GM18507 (cell line): ENCODE measurements at places on chromosomes 5 and 9.

- no peak for DNase-seq
These were observed 189.4 kb downstream of the NXNL2 start for GRCh38 chr9:88724331-88724730.

DNA sequence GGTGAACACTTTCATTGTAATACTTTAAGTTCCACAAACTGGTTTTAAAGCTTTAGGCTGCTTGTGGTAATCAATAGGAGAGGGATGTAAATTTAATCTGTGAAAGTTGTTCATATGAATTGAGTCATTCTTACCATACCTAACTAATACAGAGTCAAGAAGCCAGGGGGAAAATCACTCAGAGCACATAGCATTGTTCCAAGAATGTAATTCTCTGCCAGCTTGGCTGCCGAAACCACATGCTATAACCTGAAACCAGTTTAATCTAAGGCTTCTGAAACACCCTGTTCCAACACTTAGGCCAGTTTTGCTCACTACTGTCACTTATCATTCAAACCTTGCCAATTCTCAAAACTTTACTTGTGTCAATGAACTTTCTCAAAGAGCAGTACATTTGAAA is 528.8 kb upstream of the GRAMD2B start:
- no peak for DNase-seq

- no peak for DNase-seq
These were observed 277.0 kb downstream of the SMARCA2 start for GRCh38 chr9:2291980-2292704.

DNA sequence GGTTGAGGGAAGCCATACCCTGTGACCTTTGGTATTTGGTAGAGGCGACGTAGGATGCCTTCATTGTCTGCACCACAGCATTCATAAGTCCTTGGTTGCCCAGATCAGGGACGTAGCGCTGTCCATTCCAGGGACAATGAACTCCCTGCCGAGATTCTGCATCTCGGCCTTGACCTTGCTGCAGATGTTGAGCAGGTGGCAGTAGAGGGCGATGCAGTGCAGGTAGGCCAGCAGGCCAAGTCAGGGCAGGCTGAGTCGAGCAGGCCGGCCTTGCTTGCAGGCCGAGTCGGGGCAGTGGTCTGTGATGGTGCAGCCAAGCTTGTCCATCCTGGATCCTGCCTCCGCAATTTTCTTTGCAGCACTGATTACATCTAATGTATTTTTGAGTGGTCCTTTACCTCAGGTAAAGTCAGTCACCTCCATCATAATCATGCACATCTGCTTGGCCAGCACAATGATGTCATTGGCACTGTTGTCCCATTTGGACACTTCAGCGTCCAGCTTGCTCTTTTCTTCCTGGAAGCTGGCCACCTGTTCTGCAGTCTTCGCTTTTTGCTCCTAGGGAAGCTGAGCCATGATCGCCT is 93.4 kb upstream of the CCDC112 start:
- DNase-seq: no peak

DNA sequence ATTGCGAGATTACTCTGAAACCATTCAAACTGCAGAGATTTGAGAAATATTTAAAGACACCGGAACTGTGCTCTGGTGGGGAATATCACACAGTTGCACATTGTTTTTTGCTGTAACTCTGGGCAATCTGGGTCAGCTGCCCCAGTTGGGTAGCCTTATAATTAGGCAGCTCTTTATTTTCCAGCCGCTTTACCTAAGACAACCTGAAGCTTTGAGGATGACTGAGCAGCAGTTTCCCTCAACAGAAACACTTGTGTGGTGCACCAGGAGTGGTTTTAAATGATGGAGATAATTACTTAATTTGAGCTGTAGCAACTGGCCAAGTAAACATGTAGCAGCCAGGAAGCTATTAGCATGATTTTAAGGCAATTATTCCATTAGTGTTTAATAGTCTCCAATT is 2.9 kb downstream of the PLCXD3 start:
- no peak for DNase-seq

- DNase-seq: no peak
These were observed 88.4 kb downstream of the LMNB1 start for GRCh38 chr5:126865299-126865698.

GRCh38 chr9:116907989-116908388 is 220.9 kb downstream of the TRIM32 start:
- DNase-seq: no peak

- no peak for DNase-seq
These were observed 85.4 kb downstream of the TMEM167A start for GRCh38 chr5:82991678-82992323.

- no peak for DNase-seq
These were observed 176.6 kb downstream of the ZNF462 start for GRCh38 chr9:107039542-107039941.

DNA sequence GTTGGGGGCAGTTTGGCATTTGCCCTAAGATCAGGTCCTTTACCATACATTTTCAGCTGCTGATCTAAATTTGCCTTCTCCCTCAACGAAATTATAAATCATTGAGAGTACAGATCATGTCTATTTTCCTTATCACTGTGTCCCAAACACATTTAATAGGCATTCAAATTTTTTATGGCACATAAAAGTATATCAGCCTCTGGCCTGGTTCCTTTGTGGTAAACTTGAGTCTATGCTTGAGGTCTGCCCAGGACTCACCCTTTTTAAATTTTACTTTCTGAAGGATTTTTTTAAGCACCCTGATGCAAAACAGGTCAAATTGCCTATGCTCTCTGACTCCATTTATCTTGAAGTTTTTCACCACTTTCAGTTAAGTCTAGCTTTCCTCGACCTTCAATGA is 163.6 kb upstream of the GRIN3A start:
- no peak for DNase-seq

- DNase-seq: no peak
These were observed 120.6 kb downstream of the FOXD1 start for GRCh38 chr5:73327908-73328455.

DNA sequence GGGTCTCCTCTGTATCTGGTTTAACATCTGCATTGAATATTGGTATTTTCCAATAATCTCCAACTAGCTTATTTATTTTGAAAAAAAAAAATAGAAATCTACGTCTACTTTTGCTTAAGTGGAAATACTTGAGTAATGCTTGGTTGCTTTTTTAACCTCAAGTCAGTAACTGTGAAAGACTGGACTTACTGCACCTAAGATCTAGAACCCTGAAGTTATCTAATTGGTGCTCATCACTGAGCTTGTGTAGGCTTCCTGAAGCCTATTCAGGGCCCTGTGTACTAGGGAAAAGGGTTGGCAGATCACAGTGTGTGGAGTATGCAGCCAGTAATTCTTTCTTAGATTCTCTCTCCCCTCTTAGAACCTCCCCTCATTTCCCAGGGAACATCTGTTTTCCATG is 16.2 kb downstream of the SLC1A1 start:
- DNase-seq: no peak

DNA sequence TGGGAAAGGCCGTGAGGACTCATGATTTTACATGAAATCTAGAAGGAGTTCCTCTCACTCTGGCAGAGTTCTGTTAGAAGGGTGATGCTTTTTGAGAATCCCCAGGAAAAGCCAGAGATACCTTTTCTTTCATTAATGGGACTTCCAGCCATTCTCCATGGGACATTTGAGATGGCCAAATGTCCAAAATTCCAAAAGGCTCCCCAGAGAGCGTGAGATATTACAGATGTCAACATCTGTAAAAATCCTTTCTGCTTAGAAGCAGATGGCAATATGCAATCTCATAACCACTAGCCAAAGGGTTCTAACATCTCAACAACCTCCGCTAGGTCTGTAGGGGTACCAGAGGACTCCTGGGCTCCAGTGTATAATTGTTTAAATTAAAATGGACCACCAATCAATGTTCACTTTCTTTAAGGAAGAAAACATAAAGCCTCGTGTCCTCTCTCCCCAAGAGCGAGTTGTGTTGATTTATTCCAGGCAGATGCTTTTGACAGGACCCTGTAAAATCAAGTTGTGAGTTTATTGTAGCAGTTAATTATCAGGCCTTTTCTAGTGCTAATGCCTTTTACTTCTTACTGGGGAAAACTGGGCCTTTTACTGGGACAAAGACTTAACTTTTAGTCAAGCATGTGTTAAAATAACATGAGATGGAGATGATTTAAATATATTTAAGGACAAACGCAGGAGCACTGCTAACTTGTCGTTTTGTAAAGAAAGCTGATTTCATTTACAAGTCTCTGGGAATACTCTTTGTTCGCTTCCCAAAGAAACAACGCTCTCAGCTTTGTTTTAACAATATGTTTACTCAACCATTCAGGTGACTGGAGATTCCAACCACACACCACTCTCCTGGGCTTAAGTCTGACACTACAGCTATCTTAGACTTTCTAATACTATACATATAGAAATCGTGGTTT is 4.8 kb downstream of the GAS1 start:
- DNase-seq: no peak

- DNase-seq: no peak
These were observed 90.6 kb upstream of the OSMR start for GRCh38 chr5:38755181-38755580.

DNA sequence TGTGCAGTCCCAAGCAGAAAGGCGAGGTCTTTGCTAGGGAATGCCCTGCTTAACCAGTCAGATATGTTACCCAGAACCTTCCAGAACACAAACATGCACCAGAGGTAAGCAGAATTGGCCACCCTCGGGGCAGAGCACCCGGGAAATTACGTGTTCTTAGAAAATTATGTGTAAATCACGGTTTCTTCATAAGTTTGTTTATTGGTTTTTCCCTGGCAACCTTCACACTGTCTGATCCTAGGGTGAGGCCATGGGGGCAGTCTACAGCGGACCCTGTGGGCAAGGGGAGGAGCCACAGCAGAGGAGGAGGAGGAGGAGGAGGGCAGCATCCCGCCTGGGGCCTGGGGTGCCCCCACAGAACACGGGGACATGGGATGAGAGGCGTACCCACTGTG is 31.4 kb downstream of the RXRA start:
- no peak for DNase-seq

GRCh38 chr9:110207071-110207641 is 803 bp downstream of the C9orf152 start:
- no peak for DNase-seq

GRCh38 chr5:34886392-34887119 is 28.7 kb downstream of the RAD1 start:
- DNase-seq: no peak

- no peak for DNase-seq
These were observed 7.1 kb downstream of the SLC6A7 start for GRCh38 chr5:150196986-150197385.

DNA sequence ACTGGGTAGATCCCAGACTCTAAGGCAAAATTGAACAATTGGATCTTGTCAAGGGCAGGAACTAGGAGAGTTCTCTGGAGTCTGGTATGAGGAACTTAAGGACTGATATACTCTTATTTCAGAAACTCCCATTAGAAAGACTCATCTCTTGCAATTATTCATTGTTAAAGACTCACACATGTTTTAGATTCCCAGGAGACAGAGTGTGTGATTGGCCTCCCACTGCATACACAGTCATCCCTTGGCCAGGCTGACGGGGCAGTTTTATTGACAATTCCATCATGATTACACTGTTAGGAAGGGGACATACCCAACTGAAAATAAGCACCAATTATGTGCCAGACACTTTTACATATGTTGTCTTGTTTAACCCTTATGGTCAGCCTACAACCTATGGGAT is 347.2 kb downstream of the DMAC1 start:
- DNase-seq: no peak

DNA sequence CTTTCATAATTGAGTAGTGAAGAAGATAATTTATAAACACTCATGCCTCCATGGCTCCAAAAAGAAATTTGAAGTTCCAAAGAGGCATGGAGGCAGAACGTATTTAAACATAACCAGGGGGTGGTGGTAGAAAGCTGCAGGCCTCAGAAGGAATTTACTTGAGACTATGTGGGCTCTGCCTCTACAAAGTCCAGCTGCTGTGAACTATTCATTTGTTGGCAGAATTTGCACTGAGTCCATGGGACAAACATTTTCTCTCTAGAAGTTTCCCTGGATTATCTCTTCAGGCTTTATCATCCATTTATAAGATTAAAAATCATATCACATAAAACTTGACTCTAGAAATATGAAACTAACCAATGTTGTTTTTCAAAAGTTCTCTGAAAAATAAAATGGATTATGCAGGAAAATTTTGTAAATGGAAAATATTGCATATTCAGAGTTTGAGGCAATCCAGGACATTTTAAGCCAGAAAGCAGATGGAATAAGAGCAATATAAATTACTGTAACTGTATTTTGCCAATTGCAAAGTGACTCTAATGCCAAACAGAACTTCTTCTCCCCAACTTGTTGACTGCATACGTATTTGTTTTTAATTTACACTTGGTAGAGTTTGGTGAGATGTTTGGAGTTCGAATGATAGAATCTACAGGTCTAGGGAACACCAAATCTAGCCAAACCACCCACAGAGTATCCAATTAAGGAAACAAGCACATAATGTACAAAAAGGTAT is 258.2 kb downstream of the ENC1 start:
- DNase-seq: no peak

DNA sequence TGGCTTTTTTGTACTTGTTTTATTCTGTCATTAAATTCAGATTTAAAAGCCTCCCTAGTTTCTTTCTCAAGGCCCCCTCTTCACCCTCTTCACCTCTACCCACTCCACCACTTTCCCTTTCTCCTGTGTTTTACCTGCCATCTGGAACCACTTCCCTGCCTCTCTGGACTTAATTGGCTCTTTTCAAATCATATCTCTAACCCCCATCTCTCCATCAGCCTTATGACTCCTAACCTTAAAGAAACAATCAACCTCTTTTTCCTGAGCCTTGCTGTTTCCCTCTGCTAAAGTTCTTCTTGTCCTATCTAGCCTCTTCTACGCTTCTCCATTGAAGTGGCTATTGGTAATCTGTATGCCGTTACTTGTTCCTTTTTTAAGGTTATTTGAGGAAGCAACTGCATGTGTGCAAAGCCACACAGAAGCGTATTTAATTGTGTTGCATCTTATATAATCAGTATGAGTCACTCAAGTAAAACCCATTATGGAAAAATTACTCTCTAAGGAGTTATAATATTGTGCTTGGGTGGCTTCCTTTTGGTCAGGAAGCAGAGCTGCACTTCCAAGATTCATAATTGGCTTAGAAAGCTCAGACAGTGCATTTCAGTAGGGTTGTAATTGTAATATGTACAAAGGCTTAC is 653.6 kb upstream of the ITGA1 start:
- no peak for DNase-seq

GRCh38 chr9:111836311-111836710 is 41.6 kb upstream of the SHOC1 start:
- no peak for DNase-seq

DNA sequence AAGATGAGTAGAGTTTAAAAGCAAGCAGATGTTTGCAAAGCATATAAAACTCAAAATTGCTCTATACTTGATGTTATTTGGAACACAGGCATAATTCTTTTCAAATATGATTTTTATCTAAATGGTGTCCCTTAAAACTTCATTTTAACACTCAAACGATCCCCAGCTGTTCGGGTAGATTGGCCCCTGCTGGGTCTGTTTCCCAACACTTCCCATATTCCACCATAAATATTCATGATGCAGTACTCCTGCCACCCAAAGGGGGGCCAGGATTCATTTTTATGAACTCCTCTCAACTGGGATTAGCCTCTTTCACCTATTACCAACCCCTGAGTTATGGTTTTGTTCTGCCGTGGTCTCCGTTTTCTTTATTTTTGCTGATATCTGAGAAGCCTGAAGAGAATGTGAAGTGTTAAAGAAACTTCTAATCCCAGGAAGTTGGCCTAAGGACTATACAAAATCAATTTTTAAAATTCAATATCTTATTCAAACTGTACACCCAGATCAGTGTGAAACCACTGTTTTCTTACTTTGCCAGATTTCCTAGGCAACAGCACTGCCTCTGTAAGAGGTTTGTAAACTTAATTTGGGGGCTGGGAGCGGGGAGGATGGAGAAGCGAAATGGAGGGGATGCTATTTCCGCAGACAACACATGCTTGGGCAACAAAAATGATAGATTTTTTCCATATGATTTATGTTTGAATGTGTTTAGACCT is 384.1 kb downstream of the DMRT2 start:
- no peak for DNase-seq

- DNase-seq: no peak
These were observed 228.8 kb downstream of the PLK2 start for GRCh38 chr5:58231041-58231440.
